ENCODE measurements at places on chromosomes 3 and 15.

DNA sequence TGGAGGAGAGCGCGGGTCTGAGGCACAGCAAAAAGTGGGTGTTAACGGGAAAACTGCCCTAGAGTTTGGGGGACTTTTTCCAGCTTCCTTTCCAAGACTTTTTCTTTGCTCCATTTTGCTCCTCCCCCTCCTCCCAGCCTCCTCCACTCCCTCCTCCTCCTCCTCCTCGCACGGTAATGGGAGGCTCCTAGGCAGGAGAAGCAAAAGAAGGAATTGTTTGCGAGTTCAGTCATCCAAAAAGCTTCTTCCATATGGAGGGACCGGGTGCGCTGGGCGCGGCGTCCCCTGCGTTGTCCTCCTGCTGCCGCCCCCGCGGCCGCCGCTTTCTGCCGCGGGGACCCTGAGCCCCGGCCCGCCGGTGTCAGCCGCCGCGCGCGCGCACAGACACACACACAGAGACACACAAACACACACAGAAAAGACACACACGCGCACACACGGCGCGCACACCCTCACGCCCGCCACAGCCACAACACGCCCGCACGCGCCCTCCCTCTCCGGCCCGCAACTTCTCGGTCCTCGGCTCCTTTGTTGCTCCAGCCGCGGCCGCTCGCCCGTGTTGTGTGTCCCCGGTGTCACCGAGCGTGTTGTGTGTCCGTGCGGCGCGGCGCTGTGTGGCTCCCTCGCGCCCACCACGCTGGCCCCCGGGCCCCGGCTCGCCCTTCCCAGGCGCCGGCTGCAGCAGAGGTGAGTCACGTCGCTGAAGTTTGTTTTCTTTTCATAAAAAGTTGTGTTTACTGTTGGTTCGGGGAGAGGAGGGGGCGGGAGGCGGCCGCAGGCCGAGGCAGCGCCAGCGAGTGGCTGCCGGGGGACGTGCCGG lies at the start of gene BOC:
BOC (plus strand) TSS at position 228 of the 820 bp plus-strand sequence. CDS start 38,246 bp downstream, outside the sequence.
- peak; percentile 90 for DNase-seq

DNA sequence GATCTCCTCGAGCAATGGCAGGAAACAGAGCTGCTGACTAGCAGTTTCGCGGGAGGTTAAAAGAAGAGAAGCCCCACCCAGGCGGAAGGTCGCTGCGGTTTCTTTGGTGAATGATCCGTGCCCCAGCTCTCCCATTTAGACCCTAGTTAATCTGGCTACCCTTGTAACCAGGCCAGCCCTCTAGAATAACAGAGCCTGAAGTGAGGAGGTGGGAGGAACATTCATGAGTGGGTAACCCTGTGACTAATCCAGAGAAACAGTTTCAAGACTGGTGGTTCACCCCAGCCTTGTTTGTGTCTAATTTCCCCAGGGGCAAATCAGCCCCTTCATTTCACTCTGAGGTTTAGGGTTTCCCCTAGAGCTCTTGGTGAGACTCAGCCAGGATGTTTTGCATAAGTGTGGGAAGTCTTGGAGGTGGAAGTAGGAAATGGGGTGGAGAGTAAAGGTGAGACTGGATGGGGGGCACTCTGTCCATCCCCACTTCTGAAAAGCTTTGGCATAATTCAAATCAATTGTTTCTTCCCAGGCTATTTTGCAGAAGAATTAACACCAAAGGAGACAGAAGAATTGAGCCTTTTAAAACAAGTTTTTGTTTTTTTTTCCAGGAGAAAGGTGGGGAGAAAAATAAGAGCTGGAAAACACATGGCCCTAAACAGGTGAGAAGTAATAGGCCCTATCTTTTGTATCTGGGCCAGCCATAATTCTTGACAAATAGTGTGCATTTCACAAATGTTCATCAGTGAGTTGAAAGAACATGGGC lies 303.1 kb downstream of the RPLP1 start:
- DNase-seq: no peak

GRCh38 chr3:66481071-66482017 lies 19.5 kb downstream of the LRIG1 start:
- DNase-seq: no peak

- no peak for DNase-seq
Measured at GRCh38 chr3:188446014-188446413, 292.1 kb downstream of the LPP start.

GRCh38 chr15:66859688-66860253 lies 157.7 kb downstream of the SMAD6 start:
- no peak for DNase-seq

Measured in right hindlimb (tissue), 1 donor.